Stimulated activated CD4-positive, alpha-beta T cell treated with anti-CD3 and anti-CD28 coated beads, Interleukin-1b, Interleukin-23, amount 100 ng/mL, for 1 hour (primary cell): ENCODE measurements at places on chromosomes 7 and 10.

DNA sequence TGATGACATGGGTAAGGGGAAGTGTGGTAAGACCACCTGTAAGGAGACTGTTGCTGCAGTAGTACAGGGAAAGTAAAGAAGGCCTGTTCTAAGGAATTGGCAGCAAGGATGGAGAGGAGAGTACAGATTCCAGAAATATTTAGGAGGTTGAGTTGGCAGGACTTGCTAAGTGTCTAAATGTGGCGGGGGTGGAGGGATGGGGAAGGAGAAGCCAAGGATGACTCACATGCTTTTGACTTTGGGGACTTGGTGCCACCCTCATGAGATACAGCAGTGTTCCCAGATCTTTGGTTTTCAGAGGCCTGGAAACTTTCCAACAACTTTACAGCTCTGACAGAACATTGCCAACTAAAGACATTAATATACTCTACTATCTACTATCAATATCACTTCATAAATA is 45.4 kb downstream of the CDK6 start:
- DNase-seq: no peak

DNA sequence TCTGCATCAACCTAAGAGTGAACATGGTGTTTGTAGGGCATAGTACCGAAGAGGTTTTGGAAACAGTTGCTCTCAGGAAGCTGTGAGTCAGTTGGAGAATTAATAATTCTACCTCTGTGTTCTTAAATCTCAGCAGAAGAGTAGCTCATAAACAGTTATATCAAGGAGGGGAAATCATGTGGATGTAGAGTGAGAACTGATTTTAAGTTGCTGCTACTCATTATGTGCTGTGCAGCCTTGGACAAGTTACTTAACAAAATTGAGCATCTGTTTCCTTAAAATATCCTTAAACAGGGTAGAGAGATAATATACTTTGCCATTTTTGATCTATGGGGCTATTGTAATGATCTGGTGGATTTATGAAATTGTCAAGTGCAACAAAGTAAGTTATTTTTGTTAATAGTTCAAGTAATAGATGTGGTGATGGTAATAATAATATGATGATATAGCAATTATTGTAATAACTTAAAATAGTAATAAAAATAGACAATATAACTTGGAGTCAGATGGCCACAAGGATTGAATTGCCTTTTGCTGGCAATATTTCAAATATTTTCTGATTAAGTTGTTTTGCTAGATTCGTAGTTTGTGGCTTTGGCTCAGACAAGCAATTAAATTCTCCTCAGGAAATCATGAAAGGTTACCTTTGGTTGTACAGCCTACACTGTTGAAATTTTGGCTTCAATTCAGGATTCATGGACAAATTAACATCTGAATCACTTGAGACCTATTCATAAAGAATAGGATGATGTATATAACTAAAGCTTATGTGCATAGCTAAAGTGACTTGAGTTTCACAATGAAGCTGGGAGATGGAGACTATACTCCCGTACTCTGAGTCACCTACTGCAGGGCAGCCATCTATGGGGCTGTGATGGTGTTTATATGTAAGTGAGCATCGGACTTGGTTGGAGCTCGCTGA is 228.5 kb downstream of the CDK14 start:
- no peak for DNase-seq

DNA sequence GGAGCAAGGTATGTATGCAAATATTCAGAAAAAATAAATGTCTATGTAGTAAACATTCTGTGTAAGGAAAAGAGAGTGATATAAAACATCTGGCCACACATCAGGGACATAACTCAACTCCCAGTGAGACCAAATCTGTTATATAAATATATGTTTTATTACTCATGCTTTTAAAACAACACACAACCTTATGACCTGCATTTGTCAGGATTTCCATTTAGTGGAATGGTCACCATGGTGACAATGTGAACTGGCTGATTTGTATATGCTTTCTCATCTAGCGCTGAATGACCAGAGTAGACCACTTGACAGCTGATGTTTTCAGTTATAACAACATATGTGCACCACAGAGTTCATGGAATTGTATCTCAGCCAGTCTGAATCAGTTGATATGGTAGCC is 551.7 kb downstream of the HTR7 start:
- DNase-seq: no peak

DNA sequence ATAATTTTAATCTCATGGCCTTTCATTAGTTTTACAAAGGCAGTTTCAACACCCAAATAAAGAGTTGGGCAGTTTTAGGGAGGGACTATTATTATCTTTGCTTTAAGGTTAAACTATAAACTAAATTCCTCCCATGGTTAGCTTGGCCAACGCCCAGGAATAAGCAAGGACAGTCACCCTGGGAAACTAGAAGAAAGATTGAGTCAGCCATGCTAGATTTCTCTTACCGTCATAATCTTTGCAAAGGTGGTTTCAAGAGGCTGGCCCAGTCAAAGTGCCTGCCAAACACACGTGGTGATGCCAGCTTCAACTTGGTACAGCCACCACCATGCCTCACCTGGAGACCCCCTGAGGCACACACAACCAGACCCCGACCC is 317.4 kb upstream of the SP8 start:
- no peak for DNase-seq

DNA sequence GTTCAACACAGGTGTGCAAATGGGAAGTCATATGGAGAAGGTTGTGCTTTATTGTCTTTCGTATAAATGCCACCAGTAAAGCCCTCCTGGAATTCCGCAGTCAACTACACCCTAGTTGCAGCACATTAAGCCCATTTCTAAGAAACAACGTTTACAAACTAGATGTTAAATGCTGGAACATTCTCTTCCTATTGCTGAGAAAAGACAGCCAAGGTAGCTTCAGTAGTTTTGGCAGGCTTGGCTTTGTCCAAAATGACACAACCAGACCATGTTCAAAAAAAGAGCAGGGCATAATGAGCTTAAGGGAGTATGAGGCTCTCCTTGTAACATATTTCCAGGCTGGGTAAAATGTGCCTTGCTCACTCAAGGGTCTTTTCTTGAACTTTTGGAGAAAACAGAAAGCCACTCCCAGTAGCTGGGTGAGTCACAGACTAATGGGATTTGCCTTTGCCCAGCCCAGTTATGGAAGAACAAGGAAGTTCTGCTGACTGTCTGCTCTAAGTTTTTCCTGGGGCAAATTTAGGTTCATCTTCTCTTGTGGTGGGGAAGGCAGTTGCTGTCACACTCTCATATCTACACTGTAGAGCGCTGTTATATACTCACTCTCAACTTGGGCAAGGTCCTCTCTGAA is 238.7 kb downstream of the PLXNA4 start:
- DNase-seq: no peak

DNA sequence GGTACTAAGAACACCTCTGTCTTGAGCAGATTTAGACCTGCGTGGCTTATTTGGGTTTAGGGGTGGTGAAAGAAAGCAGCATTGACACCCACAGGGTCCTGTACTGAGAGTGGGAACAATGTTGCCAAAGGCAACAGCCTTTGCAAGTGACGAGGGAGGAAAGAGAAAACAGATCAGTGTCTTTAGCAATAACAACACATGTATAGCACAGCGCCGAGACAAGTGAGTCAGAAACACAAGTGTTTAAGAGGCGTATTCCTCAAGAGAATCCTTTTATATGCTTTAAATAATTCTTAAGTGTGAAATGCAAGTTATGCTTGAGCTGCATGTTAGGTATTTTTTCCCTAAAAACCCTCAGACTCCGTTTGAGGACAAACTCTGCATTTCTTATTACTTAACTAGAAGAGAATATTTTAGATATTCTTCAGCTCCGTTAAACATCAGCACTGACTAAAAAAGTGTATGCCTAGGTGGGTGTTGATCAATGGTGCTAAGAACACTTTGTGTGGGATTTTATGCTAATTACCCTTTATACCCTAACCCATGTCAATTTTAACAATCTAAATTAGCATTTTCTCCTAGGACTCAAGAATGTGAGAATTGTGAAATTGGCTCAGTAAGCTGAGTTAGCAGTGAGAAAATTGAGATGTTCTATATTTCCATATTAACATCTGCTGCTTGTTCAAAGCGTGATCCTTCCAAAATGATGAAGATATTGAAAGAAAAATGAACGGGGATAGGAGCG is 1095.4 kb upstream of the CELF2 start:
- DNase-seq: no peak

GRCh38 chr7:123995617-123996326 is 37.1 kb downstream of the TMEM229A start:
- DNase-seq: no peak

GRCh38 chr7:28570970-28571288 is 158.6 kb downstream of the CREB5 start:
- DNase-seq: no peak

GRCh38 chr10:117500456-117500855 is 42.1 kb upstream of the EMX2 start:
- no peak for DNase-seq

- DNase-seq: no peak
Observed at GRCh38 chr7:54781134-54781920, 22.3 kb upstream of the SEC61G start.

- DNase-seq: no peak
Observed at GRCh38 chr7:152882576-152883310, 123.2 kb downstream of the ACTR3B start.

DNA sequence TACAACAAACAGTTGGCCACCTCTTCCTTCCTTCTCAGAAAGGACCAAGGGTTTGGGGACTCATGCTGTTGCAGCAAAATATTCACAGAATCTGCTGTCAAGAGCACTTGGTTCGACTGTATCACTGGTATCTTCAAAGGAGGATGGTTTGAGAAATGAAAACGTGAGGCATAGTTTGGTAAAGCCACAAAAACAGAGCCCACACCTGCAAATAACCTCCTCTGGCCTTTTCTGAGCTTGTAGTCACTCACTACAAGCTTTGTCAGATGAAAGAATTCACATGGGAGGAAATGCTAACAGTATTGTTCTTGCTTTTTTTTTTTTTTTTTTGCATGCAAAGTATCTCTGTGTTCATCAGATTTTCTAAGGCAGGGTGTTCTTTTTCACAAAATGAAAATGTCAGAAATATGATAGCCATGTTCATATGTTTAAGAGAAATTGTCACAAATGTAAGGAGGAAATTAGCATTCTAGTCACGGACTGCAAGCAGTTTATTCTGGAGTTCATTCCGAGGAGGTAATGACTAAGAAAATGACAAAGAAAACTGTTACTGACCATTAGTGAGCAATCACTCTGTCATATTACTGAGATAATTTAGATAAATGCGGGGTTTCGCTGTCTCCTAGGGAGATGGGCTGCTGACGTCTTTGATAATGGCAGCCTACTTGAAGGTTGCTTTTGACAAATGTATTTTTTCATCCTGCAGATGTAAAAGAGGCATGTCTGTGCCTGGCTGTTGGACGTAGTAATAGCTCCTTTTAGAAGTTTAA is 117.8 kb upstream of the MYO3A start:
- no peak for DNase-seq

- no peak for DNase-seq
Observed at GRCh38 chr10:103820101-103821062, 35.0 kb downstream of the SH3PXD2A start.
